ENCODE measurements at places on chromosomes 5 and 9.

GRCh38 chr9:109471475-109472393, 26.4 kb downstream of the PTPN3 start:
- DNase-seq = no peak

- no peak for DNase-seq
Observed at GRCh38 chr5:150576449-150576949, 64.0 kb upstream of the SYNPO start.

DNA sequence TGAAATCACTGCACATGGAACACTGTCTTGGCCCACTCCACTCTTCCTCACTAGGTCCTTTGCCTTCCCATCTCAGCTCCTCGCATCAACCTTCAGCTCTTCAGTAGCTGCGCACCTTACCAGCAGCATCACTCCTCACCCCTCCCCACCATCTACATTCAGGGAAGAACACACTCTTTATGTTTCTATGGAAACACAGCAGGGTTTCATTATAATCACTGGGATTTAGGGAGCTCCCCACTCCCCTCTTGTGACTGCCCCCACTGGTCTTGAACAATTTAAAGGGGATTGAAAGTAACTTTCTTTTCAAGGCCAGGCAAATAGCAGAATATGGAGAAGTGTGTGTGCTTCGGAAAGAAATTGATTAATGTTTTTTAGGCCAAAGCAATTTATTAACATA, 111.2 kb downstream of the INSYN2B start:
- DNase-seq = no peak

DNA sequence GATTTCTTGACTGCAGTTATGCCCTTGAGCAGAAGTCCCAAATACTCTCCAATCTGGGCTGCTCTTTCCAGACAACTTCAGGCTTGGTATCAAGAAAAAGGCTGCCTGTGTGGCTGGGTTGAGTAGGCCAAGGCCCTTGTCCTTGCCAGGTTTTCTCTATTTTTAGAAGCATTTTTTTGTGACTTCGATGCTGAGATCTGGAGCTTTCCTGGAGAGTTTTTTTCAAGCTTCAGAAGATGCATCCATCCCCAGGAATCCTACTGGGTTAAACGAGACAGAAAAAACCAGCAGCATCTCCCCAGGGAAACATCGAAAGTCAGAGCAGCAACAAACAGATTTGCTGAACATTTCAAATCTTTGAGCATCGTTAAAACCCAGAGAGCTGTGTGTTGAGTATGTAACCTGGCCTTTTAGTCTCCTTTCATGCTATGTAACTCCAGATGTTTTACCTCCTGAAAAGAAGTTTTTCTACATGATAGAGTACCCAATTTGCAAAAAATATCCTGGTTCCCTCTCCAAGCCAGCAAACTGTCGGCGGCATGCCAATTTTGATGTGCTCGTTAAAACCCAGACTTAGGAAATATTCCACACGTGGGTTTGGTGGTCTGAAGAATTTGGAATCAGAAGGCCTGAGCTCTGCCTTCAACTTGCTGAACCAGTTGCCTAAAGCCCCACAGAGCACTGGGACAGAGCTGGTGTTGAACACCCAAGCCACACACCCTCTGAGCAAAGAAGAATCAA, 98.1 kb upstream of the ALDH1B1 start:
- DNase-seq = no peak

- DNase-seq = peak; percentile 64
Observed at GRCh38 chr9:68489646-68490045, 51.0 kb downstream of the TMEM252 start.

DNA sequence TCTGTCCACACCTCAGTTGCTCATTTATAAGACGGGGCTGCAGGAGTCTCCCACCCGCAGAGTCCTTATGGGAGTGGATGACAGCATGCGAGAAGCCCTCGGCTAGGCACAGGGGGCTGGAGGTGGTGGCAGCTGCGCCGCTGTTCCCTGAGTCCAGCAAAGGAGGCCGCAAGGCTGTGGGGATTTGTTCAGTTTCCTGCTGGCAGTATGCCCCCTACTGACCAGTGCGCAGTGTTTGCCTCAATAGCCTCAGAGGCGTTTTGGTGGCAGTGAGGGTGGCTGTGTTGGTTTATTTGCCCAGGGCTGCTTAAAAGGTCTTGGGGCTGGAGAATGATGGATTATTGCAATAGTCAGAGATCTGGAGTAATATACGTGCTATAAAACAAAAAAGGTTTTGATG, 176.3 kb upstream of the OTULINL start:
- peak; percentile 46 for DNase-seq

- DNase-seq = no peak
Observed at GRCh38 chr5:55613112-55613868, 78.5 kb upstream of the PLPP1 start.

DNA sequence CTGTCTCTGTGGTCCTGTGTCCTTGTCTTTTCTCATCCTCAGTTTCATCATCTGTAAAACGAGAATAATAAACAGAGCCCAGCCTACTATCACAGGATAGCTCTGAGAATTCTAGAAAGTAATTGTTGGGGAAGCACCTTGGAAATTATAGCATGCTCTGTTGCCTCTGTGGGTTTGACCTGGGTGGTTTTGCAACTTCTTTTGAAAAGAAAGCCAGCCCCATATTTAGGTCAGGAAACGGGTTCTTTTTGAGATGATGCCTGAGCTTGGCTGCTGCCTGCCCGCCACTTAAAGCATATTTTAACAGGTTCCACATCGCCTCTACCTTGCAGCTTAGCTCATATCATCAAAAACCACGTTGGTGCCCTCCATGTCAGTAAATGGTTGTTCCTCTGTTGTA, 111.1 kb downstream of the TLR4 start:
- no peak for DNase-seq

DNA sequence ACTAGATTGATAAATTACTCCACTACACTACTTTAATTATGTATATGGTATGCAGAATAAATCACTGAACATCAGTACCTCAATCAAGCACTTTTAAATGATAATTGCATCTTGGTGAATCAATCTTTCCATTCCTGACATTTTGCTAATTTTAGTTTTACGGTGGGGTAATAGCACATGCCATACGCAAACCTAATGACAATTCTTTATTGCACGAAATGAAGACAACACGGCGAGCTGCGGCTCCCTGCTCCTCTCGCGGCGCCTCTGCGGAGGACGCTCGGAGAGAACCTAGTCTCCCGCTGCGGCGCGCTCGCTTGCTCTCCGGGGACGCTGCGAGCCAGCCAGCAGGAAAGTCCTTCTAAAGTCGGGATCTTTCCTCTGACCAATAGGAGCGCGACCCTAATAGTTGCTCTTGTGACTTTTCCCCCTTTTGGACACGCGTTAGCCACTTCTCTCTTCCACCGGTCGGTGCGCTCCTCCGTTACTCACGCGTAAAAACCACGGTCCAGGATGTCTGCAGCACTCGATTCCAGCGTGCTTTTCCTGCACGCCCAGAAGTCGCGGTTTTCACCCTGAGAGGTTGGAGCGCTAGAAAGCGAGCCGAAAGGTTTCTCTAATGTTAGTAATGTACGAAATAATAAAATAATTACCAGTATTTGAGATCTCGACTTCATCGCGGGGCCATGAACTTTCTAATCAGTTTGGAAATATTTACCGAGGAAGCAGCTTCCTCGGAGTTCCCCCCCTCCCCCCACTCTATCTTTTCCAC, 1.0 kb upstream of the MEF2C start:
- peak; percentile 72 for DNase-seq

GRCh38 chr9:82923912-82924605, 138.9 kb downstream of the RASEF start:
- no peak for DNase-seq

GRCh38 chr5:130526708-130527107, 622.4 kb downstream of the CHSY3 start:
- DNase-seq = peak; percentile 79

DNA sequence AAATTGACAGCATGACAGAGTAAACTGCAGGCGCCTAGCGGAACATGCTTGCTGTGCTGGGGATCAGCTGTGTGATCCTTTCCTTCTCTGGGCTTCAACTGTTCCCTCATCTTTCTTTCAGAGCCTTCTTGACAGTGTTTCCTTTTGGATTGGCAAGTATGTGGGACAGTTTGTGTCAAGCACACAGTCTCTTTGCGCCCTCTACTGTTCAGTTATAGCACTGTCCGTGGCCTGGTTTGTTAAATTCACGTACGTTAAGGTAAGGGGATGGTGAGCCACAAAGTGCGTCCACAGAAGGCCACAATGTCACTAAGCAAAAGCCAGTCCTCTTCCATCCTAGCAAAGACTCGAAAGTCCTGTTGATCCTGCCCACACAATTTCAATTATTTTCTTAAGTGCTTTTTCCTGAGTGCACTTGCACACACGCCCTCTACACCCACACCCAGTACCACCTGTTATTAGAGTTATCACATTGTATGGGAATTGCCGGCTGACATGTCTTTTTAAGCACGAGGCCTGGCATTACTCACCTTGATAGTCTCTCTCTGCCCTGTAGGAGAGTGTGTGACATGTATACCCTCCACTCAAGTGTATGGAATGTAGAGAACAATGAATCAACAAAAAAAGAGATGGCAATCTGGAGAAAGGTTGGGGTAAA, 22.5 kb upstream of the PTPN3 start:
- peak; percentile 35 for DNase-seq

GRCh38 chr5:112917453-112917995, 4.5 kb downstream of the REEP5 start:
- DNase-seq = no peak

DNA sequence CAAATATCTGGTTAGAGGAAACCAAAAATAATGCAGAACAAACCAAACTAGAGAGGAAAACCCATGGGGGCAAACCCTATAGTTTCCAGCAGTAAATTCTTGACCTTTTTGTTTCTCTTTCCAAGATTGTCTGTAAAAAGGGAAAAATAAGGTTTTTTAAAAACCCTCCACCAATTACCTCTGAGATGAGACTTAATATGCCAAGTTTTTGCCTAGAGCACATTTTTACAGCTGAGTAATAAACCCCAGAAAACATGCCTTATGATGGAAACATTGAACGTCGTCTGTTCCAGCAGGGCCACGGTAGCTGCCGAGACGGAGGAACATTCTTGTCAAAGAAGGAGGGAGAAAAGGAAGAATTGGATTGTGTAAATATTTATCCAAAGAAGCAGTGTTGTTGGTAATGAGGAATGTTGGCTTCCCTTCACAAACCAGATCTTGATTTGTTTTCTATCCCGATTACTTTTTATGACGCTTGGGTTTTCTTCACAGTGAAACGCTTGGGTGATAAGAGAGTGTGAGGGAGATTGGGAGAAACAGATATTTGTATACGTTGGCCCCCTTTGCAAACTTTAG, 17.3 kb upstream of the MSX2 start:
- DNase-seq = peak; percentile 18

- no peak for DNase-seq
Observed at GRCh38 chr5:135592312-135593045, 13.7 kb upstream of the CXCL14 start.

- DNase-seq = no peak
Observed at GRCh38 chr5:111779260-111779921, 22.4 kb upstream of the NREP start.

GRCh38 chr9:127961613-127962155, 19.1 kb downstream of the EEIG1 start:
- no peak for DNase-seq

GRCh38 chr9:123866497-123866896, 63.4 kb downstream of the DENND1A start:
- DNase-seq = peak; percentile 28

GRCh38 chr5:11047030-11047429, 286.0 kb upstream of the DAP start:
- DNase-seq = peak; percentile 2

- no peak for DNase-seq
Observed at GRCh38 chr9:107280543-107280942, 2.5 kb upstream of the RAD23B start.

- no peak for DNase-seq
Observed at GRCh38 chr5:22577711-22578110, 275.4 kb downstream of the CDH12 start.

GRCh38 chr5:134784946-134785620, 26.5 kb downstream of the DDX46 start:
- DNase-seq = peak; percentile 82

DNA sequence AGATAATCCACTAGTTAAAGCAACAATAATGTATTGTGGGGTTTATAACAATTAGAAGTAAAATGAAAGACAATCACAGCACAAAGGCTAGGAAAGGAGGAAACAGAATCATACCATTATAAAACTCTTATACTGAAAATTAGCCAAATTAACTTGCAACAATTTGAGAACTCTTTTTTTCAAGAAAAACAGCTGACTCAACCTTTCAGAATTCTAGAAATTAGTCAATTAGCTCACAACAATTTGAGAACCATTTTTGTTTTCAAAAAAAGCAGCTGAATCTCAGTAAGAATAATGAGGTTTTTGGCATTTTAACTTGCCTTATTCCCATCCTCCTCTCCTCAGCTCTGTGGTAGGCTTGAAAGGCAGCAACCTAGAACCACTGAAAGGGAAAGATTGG, 269.9 kb downstream of the NPR3 start:
- DNase-seq = no peak

DNA sequence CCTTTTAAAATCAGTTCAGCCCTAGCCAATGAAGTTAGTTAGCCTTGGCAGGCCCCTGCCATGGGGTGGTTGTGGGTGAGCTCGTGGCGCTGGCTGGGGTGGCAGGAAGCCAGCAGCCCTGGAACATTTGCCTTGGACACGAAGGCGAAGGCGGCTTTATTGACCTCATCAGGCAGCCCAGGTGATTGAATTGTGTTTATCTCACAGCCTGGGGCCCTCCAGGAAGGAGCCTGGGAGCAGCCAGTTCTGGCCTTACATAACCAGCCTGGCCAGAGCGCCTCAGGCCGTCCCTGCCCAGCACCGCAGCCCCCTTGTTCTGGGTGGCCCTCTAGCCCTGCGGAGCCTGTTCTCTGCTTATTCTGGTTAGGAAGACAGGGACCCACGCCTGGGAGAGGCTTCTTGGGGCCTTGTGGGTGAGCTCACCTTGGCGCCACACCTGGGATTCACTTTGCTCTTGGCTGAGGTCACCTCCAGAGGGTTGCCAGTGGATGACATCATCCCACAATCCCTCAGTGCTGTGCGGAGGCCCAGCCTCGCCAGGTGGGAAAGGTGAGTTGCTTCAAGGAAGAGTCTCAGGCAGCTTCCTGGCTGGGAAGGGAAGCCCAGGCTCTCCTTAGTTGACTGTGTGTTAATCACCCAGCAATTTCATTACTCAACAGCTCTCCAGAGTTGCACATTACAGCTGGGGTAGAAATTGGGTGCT, 54.4 kb upstream of the RPL26L1 start:
- peak; percentile 87 for DNase-seq

DNA sequence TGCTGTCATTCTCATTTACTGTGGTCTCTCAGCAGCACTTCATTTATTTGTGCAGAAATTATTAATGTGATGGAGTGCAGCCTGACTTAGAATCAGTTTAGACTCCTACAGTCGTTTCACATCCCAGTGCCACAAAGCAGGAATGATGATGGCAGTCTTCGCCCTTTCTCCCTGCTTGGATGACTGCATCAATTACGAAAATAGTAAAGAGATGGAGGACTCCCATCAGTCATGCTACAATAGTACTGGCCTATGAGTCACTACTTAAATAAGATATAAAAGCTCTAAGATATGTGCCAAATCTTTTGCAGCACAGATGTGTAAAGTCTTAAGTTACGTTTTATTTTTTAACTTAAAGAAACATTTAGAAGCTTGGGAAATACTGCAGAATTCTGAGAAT, 263.9 kb downstream of the CHSY3 start:
- DNase-seq = peak; percentile 69

Data from astrocyte (in vitro differentiated cells and primary cell).